ENCODE measurements at places on chromosomes 11 and 22.
A peak's percentile ranks its signal among the peaks of the same experiment; 100 is the strongest.

DNA sequence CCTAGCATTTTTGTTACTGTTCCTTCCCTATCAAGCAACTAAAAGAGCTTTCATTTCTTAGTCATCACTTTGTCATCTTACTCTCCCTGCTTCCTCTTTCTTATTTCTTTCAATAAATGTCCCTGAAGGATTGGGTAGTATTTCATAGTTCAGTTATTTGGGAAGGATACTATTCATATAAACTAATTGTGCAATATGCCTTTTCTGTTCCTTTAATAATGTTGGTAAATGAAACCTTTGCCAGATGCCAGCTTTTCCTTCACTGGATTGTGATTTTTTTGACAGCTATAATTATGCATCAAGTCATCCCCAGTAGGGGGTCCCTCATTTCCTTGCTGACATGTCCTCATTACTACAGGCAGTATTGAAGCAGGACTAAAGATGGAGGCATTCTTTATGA, 101.7 kb downstream of the ATM start:
- DNase-seq: no peak

GRCh38 chr11:27830206-27830605, 130.0 kb upstream of the BDNF start:
- no peak for DNase-seq

DNA sequence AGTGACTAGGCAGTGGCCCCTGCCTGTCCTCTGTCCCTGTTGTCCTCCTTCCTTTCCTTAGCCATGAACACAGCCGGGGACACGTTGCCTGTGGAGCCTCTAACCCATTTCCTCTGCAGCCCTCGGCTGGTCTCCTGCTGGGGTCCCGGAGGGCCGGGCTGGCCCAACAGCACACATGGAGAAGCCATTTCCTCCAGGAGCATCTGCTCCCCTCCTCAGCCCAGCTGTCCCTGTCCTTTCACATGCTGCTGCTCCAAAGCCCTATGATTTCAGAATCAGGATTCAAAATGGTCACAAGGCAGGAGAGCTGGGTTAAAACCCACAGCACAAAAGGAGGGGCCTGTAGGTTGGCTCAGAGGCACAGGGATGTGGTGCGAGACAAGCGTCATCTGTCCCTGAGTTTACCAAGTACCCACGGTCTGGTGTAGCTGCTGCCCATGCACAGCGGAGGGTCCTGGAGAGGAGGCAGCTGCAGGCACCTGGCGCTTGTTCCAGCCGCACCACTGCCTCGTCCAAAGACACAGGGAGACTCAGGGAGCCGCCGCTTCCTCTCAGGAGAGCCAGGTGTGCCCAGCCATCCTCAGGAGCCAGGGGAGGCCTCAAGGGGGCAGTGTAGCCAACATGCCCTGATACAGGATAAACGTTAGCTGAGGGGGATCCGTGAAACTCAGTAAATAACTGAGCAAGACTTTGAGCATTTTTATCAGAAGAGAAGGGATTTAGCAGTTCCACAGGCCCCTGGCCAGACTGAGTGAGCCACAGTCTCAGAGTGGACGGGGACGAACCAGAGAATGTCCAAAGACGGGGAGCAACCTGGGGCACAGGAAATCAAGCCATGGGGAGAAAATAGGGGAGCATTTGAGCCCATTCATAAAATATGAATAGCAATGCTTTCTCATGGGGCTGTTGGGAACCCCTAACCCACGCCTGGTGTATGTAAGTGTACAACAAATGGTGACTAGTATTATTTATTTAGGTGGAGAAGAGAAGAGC, 3.9 kb upstream of the VSIG10L2 start:
- peak; percentile 57 for DNase-seq

- no peak for DNase-seq
Measured at GRCh38 chr11:7208391-7208790, 43.3 kb upstream of the SYT9 start.

GRCh38 chr11:2314525-2315394, 12.9 kb downstream of the TSPAN32 start:
- DNase-seq: no peak

DNA sequence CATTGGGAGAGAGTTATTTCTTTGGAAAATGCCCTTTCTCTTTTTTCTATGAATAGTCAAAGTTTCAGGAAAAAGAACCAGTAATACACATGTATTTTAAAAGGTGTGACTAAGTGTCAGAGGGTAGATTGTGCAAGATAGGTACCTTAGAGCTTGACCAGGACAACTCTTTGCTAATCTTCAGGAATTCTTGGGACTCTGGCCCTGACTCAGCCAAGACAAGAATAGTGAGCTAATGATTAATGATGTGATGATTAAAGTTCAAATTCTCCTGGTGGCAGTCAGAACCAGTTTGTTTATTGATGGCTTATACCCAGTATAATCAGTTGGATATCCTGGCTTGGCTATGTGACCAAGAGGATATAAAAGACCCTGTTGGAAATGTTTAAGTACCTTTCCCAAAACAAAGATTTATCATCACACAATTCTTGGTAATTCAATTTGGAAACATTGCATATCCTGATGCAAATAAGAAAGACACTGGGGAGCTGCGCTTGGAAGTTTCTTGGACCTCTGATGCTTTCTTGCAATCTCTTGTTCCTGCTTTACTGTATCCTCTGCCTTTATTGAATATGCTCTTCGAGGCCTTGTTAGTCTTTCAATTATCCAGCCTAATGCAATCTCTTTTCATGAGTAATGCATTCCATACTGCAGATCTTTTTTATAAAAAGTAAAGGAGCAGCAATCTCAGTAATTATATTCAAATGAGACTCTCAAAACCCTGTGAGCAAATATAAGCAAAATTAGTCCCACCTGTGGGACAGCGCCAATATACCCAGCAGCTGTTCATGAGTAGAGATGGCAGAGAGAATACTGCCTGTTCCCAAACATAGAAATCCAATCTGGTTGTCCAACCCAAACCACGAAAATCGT, 48.0 kb upstream of the CEP126 start:
- no peak for DNase-seq

- DNase-seq: no peak
Measured at GRCh38 chr11:8164746-8165145, 4.1 kb downstream of the RIC3 start.

GRCh38 chr22:37484480-37485394, 1.4 kb downstream of the MFNG start:
- peak; percentile 90 for DNase-seq

GRCh38 chr11:71244116-71244810, 8.1 kb downstream of the SHANK2 start:
- no peak for DNase-seq

DNA sequence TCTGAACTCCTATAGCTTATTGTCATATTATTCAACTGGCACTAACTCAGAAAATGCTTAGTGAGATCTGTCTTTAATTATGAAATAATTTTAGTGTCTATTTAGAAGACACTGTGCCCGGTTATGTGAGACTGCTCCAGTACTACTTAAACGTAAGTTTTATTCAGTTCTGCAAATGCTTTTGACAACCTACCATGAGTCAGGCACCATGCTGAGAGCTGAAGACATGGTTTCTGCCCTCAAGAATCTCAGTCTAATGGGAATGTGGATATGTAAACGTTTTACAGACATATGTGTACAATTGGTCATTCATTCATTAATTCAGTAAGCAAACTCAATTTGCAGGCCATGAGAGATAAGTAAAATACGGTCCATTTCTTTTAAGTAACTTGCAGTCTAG, 40.0 kb downstream of the DCUN1D5 start:
- DNase-seq: no peak

DNA sequence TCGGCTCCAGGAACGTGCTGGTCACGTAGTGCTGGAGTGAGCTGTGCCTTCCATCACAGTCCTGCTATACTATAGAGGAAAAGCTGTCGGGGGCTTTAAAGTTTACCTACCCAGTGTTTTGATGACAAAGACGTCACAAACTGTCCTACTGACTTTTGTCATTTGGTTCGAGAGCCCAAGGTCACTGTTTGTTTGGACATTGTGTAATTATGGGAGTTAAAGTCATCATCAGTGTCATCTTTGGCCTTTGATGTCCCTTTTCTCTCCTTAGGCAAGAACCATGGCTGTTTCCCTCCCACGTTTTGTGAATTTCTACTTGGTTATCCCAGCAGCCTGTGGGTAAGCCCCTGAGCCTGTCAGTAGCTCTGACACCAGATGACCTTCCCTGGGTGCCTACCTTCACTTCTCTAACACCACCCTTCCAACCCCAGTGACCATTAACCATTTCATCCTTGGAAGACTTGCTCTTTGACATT, 59.3 kb downstream of the SLC1A2 start:
- no peak for DNase-seq

- peak; percentile 72 for DNase-seq
Measured at GRCh38 chr11:62546244-62546928, at the start of gene AHNAK. TSS of gene AHNAK (minus strand) at chr11:62546806. CDS start at chr11:62536098, 10,708 bp downstream.

DNA sequence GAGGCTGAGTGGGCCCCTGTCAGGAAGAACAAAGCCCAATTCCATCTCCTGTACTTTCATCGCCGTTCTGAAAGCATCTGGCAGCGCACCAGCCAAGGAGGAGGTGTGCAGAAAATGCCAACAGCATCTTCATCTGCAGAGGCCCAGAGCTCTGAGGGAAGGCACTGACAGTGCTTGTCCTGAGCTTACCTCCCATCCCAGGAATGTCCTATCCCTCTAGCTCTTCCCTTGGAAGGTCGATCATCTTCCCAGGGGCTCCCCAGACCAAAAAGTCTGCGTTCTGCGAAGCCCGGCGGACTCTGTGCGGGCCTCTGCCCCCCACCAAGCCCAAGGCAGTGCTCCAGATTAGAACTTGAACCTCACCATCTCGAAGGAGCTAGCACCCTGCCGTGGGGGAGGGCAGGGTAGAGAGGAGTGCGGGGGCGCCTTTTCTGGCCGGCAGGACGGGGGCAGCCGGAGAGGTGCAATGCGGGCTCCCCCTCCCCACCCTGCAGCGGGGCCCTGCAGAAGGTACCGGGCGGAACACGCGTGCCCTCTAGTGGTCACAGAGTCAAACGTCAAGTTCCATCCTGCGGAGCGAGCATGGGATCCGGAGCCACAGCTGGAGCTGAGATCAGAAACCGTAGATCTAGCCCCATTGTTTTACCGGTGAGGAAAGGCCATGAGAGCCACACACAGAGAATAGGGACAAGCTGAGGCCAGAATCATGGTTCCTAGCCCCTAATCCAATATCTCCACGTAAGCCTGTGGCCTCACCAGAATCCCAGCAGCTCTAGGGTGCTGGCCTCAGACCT, 5.0 kb downstream of the SCN2B start:
- DNase-seq: peak; percentile 82

DNA sequence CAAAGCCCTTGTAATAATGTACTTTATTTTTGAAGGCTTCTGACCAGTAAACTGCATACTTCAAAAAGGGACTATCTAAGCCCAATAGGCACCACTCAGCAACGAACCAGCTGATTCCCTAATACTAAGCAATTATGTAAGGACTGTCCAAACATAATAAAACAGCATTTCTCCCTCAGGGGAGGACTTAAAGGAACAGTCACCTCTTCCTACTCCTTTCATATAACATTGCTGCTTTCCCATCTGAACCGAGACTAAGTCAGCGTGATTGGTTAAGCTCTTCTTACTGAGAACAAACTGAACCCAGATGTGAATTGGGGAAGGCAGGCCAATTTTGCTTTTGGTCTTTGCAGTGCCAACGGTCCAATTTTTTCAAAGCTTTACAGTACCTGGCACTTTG, 420.0 kb downstream of the METTL15 start:
- no peak for DNase-seq

- DNase-seq: no peak
Measured at GRCh38 chr22:37824674-37825641, 1.8 kb downstream of the GALR3 start.

- no peak for DNase-seq
Measured at GRCh38 chr22:32557444-32557843, 82.8 kb downstream of the FBXO7 start.

DNA sequence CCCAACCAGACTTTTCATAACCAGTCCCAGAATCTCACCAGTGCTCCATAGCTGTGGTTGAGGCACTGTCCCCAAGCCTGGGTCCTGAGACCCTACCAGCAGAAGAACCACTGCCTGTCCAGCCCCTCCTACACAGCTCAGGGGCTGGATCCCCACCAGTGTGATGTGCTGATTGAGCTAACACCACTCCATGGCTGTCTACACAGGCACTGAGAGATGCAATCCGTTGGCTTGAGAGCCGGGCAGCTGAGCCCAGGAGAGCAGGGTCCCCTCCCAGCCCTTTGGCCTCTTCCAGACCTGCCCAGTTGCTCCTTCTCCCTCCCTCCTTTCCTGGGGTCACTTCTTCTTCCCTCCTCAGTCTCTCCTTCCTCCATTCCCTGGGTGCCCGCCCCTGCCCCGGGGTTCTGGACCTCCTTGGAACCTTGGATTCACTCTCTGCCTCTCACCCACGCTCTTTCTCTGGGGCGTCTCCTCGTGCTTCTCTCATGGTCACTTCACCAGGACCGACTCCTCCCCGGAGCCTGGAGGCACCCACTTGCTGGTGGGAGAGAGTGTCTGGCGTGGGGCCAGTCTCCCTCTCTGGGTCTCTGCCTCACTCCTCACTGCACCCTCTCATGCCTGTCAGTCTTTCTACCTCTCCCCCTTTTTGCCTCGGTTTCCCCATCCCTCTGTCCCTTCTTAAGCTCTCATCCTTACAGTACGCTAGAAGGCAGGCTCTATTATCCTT, 706 bp upstream of the SCYL1 start:
- DNase-seq: no peak

DNA sequence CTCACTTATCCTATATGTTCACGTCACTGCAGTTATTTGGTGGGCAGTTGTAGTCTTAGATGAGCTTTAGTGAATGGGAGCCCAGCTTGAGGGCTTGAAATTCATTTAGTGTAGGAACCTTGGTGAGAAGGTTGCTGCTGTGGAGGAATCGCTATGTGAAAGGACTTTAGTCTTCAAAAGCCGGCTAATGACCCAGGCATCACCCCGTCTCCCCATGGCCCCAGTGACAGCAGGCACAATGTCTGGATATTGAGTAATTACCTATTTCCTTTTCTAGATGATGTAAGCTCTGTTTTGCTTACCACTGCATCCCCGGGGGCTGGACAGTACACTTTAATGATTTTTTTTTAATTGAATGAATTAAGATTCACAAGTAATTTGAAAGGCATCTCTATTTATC, 283.2 kb downstream of the ST3GAL4 start:
- no peak for DNase-seq

DNA sequence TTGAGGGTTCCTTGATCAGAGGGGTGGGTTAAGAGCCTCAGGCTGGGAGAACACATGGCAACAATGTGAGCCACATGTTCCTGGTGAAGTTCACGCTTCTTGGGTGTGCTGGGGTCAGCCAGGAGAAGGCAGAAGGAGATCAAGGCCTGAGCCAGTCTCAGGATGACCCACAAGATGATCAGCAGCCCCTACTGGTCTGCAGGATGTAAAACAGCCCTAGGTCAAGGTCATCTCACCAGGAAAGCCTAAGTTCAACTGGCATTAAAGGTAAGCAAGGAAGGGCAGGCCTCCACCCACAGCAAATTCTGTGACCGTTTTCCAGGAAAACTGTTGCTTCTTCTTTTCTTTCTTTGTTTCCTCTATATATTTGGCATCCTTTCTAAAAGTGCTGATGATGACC, 156.7 kb upstream of the KIRREL3 start:
- no peak for DNase-seq

DNA sequence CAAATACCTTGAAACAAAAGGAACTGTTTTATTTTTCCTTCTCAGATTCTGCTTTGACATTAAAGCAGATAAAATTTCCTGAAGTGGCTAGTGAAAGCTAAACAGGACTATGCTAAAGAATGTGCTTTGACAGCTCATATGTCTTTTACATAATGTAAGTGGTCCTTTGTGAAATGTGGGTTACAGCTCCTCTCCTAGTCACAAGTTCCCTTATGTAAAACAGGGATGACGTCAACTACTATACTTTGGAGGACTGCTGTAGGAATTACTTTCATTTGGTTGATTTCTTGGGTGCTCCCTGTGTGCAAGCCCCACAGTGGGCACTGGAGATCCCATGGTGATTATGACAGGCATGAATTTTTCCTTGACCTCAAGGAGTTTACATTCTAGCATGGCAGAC, 216.6 kb upstream of the NARS2 start:
- DNase-seq: no peak

- no peak for DNase-seq
Measured at GRCh38 chr11:45622283-45622682, 43.1 kb downstream of the CHST1 start.
